SHP77 (cell line): ENCODE measurements at places on chromosomes 1 and 21.

DNA sequence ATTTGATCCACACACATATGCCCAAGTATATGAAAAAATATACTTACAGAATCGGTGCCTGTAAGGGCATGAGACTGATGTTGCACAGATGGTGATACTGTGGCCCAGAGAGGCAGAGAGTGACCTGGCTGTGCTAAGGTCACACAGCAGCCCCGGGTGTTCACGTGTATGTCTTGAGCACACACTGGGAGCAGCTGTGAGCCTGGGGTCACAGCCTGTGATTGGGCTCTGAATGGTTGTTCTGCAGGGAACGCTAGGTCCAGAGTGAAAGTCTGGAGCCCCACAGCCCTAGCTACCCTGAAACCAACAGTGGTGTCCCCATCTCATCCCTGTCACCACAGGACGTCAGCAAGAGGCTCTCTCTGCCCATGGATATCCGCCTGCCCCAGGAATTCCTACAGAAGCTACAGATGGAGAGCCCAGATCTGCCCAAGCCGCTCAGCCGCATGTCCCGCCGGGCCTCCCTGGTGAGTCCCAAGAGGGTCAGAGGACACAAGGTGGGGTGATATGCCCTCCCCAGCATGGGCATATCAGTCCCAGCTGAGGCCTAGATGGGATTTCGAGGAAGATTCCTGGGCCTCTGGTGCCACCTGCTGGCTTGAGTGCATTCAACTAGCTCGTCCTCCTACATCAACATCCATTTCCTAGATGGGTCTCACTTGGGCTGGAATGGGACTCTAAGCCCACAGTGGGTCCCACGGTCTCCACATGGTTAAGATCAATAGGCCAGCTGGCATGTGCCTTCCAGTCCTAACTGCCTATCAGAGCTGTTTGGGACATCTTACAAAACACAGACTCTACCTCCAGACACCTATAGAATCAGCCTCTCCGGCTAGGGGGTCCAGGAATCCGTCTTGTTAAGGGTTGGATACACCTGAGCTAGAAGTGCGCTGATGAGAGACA is 19.7 kb downstream of the CDK18 start:
- peak; percentile 67 for DNase-seq

- DNase-seq = no peak
Measured at GRCh38 chr21:44389335-44389734, 35.9 kb downstream of the TRPM2 start.

- no peak for DNase-seq
Measured at GRCh38 chr1:25113086-25113485, 119.2 kb downstream of the SYF2 start.

- no peak for DNase-seq
Measured at GRCh38 chr1:19333587-19334354, 21.6 kb downstream of the SLC66A1 start.

- DNase-seq = no peak
Measured at GRCh38 chr21:32348604-32349332, 44.0 kb downstream of the URB1 start.

GRCh38 chr1:94012708-94013366 is 103.6 kb upstream of the GCLM start:
- peak; percentile 50 for DNase-seq

GRCh38 chr1:56094168-56094567 is 485.2 kb downstream of the PLPP3 start:
- no peak for DNase-seq

- DNase-seq = no peak
Measured at GRCh38 chr1:158689110-158689509, 2.6 kb upstream of the SPTA1 start.

- DNase-seq = no peak
Measured at GRCh38 chr1:8512504-8512903, 194.6 kb downstream of the SLC45A1 start.

GRCh38 chr1:44592208-44593145 is 81.8 kb downstream of the TMEM53 start:
- DNase-seq = peak; percentile 54

GRCh38 chr1:174451408-174451807 is 3.6 kb downstream of the GPR52 start:
- no peak for DNase-seq

DNA sequence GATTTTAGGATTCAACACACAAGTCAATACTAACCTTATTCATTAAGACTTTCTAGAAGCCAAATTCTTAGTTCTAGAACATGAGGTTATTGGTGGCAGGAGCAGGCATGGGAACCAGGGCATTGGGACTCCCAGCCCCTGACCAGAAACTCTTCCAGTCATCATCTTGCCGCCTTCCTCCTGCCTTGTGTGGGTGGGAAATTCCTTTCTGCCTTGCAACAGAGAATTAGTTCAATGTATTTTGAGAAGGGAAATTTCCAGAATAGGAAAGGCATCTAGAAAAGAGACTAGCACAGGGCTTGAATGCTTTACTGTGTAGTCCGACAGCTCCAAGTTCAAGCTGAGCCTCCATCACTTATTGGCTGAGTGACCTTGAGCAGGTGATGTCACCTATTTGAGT is 8.7 kb downstream of the GRHL3 start:
- no peak for DNase-seq

DNA sequence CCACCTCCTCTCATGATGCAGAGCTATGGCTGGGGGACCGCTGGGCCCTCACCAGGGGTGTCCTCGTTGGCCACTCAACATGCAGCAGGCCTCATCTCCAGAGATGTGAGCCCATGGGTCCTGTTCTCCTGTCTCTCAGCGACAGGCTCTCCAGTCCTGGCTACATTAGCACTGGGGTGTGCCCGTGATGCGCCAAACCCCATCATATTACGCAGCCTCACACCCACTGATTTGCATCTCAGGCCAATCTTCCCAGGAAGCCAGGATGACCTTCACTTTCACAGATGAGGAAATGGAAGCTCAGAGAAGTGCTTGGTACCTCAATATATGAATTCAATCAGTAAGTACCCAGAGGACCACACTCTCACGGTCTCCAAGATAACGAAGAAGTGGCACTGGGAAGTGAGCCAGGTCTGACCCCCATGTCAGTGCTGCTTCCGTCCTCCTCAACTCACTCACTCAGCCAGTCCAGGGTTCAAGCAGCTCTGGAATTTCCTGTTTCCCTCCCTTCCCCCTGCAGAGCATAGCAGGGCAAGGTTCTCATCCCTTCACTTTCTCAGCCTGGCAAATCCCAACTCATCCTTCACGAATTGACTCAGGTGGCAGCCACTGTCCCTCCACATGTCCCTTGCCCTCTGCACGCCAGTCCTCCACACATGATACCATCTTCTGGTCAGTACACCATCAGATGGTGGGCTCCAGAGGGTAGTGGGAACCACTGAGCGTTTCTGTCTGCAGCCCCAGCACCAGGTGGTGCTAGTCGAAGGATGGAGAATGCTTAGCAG is 28.9 kb upstream of the EVA1B start:
- DNase-seq = no peak

DNA sequence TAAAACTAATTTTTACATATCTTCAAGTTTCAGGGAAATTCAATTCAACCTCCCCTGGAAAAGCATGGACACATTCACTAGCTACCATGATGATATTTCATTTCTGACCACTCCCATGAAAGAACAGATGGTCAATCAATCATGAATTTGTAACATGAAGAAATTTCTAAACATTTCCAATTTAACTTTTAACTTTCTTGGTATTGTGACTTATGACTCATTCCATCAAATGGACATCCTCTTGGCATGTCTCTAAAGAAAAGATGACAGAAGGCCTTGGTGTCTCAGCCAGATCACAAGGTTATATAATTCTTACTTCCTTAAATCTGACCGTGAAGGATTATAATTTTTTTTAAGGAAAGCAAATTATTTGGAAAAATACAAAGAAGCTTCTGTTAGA is 10.5 kb upstream of the MCOLN3 start:
- no peak for DNase-seq

DNA sequence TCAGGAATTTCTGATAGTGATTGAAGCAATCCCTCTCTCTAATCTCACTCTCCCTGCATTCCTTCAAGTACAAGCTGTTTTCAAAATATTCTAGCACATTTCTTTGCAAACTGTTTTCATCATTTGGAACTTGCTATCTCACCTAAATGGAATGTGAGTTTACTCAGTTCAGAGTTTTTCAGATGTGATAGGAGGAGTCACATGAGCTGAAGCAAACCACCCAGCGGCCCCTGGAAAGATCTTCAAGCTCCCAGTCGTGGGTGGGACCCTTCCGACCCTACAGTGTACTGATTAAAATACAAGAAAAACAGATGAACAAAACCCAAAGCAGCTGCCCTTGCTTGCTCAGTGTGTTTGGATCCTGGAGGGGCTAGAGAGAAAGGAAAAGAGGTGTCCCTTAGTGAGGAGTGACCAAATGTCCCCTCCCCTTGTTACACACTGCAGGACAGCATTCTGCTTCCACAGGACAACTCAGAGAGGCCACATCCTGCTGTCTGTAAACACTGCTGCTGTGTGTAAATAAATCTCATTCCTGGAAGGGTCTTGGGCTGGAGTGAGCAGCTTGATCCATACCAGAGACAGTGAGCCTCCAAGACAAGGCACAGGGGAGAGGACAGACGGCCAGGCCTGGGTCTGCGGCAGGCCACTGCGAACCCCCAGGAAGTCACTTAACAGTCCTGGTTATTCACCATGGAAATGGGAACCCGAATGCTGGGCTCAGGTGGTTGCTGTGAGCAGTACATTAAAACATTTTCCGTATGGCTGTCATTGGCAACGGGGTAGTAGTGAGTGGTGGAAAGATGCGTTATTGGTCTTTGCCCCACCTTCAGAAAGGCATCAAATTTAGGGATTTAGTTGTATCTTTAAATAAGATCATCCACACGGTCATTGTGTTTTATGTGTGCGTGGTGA is 229.2 kb downstream of the RHOU start:
- DNase-seq = no peak

GRCh38 chr1:15254559-15254958 is 7.5 kb downstream of the FHAD1 start:
- DNase-seq = no peak

DNA sequence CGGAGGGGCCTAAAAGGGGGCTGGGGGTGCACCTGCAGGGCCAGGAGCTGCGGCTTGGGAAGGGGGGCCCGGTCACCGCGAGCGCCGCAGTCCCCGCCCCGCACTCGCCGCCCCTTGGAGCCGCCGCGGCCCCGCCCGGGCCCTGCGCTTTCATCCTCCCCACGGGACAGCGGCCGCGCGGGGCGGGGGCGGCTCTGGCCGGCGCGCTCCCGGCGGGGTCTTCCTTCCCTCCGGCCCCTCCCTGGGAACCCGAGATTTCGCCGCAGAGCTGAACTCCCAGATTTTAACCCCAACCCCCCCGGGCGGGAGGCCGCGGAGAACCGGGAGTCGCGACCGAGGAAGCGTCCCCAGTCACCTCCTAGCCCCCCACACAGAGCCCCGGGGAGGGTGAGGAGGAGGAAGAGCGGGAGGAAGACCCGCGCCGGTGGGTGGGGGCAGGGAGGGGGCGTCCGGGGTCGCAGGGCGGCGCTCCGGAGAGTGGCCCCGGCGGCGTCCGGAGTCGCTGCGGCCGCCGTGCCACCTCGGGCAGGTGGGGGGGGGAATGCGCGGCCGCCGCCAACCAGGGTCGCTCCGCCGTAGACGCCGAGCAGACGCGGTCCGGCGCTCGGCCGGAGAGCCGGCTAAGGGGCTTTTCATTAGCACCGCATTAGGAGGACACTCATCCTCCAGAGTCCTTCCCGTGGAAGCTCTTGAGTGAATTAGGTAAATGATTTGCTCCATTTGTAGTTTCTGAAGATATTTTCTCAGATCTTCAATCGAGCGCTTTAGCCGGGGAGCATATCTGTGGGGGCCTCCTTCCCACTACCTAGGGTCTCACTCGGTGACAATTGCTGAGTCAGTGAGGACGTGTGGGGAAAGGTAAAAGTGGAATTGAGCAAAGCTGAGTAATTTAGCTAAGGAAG is 31.6 kb upstream of the NFIA start:
- no peak for DNase-seq

DNA sequence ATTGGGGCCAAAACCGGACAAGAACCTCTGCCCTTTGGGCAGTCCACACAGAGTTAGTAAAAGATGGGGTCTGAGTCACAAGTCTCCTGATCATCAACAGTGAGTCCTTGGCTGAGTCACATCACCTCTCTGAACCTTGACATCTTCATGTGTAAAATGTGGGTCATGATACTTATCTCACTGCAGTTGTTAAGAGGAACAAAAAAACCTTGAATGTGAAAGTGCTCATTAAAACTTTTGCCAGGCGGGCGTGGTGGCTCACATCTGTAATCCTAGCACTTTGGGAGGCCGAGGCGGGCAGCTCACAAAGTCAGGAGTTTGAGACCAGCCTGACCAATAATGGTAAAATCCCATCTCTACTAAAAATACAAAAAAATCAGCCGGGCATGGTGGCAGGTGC is 15.7 kb downstream of the S100A16 start:
- no peak for DNase-seq

- no peak for DNase-seq
Measured at GRCh38 chr1:231355171-231355570, 17.1 kb downstream of the SPRTN start.

DNA sequence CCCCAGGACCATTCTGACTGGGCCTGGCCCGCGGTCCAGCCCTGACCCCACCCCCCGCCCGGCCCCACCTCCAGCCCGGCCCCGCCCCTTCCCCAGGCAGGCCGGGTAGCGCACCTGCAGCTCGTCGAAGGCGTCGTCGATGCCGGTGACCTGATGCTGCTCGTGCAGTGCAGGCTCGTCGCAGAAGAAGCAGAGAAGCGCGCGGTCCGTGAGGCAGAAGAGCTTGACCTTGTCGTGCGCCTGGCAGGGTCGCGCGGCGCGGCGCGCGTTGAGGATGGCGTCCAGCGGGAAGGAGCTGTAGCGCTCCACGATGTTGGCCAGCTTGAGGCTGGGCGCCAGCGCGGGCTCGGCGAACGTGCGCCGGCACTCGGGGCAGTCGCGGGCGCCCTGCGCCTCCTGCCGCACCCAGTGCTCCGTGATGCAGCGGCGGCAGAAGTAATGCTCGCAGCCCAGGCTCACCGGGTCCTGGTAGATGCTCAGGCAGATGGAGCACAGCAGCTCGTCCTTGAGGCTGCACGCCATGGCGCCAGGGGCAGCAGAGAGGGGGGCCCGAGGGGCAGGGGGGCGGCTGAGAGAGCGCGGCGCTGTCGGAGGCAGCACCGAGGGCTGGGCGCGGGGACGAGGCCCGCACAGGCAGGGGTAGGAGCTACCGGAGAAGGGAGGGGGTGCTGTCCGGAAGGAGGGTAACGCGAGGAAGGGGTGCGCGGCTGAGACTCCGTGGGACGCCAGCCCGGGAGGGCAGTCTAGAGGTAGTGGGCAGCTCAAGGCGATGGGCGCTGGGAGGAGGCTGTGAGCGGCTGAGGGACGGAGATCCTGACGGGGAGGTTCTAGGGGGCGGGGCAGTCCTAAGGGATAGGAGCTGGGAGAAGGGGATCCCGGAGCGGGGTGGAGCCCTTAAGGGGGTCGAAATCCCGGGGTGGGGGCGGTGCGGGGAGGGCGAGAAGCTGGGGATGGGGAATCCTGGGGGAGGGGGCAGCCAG is 642 bp downstream of the TRIM62 start:
- peak; percentile 90 for DNase-seq

- DNase-seq = peak; percentile 8
Measured at GRCh38 chr21:25934771-25935224, 200.0 kb downstream of the GABPA start.

DNA sequence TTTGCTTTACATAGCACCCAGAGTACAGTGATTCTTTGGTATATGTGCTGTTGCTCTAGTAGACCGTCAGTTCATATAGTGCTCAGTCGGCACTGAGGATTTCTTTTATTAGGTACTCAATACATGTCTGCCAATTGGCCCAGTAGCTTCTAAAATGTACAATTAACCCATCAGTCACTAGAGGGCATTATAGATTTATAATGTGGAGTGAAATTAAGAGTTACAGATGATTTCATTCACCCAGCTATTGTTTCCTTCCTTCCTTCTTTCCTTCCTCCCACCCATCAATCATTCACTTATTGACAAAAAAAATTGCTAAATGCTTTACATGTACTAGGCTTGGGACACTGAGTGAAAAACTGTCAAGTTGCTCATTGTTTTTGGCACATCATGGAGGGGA is 263.6 kb upstream of the USP24 start:
- DNase-seq = peak; percentile 13
